ENCODE measurements at places on chromosomes 4 and X. TPM values are rescaled to one million over a fixed set of nuclear protein-coding genes. Genes with fewer than 3 reads are reported as not detected.

GRCh38 chr4:154928640-154929257, 147.7 kb downstream of the RBM46 start:
- H3K4me3 ChIP-seq: no peak overlapping the region
- no peak for DNase-seq
- H3K27ac ChIP-seq: no peak overlapping the region
- H3K27me3 ChIP-seq: no peaks in the 10 kb centered on the region
- H3K4me1 ChIP-seq: no peaks in the 10 kb centered on the region
- H3K36me3 ChIP-seq: no peaks in the 10 kb centered on the region

The DRP2 gene
- 0.07 TPM for total RNA-seq

DNA sequence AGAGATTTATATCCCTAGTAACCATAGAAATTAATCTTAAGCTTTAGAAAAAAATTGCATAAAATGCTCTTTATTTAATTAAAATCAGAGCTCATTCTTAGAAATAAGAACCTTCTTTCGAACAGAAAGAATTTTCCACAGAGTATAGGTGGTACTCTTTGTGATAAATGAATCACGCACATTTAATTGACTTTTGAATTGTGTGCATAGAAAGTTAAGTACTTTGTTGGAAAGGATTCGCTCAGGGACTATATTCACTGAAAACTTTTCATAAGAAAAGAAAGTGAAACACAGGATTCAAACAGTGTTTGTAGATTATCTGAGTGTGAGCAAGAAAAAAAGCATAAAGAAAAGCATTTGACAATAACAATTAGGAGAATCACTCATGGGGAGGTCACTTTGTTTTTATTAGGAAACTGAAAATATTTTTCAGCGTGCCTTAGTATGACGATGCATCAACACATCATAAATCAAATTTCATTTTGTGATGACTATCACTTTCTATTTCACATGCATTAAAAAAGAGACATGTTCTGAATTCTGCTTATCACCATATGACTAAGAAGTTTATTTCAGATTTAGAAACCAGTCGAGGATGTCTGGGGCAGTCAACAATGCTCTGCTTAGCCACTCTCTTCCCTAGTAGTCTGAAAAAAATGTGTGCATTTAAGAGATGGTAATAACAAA, 49.5 kb downstream of the STX18 start:
- no peaks in the 10 kb centered on the region for H3K36me3 ChIP-seq
- H3K4me1 ChIP-seq: peaks cover 7% of the 10 kb centered on the region
- no peaks in the 10 kb centered on the region for H3K27me3 ChIP-seq

DNA sequence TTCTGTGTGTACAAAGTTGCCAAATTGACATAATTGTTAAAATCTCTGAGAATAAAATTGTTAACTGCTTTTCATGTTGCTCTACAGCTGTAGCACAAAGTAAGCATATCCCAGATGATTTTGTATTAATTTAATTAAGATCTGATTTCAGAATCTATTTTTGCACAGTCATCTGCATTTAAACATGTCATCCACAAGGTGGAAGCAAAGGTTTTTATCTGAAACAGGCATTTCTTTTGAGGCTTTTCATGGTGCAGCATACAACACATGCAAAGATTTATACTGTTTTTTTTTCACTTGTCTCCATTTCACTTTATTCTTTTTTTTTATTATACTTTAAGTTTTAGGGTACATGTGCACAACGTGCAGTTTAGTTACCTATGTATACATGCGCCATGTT, 51.2 kb downstream of the GC start:
- no peak overlapping the region for H3K27ac ChIP-seq
- no peaks in the 10 kb centered on the region for H3K4me1 ChIP-seq
- H3K36me3 ChIP-seq: no peaks in the 10 kb centered on the region

The RS1 gene
- total RNA-seq: 5.5 TPM

GRCh38 chrX:115493015-115493414, 68.0 kb upstream of the PLS3 start:
- H3K36me3 ChIP-seq: no peaks in the 10 kb centered on the region
- no peak for DNase-seq
- no peaks in the 10 kb centered on the region for H3K27me3 ChIP-seq
- H3K4me3 ChIP-seq: no peak overlapping the region

- H3K27ac ChIP-seq: no peak overlapping the region
- no peaks in the 10 kb centered on the region for H3K27me3 ChIP-seq
- H3K36me3 ChIP-seq: no peaks in the 10 kb centered on the region
- H3K4me3 ChIP-seq: no peak overlapping the region
- no peaks in the 10 kb centered on the region for H3K4me1 ChIP-seq
- DNase-seq: no peak
Observed at GRCh38 chr4:127896528-127896927, 15.8 kb downstream of the PLK4 start.

DNA sequence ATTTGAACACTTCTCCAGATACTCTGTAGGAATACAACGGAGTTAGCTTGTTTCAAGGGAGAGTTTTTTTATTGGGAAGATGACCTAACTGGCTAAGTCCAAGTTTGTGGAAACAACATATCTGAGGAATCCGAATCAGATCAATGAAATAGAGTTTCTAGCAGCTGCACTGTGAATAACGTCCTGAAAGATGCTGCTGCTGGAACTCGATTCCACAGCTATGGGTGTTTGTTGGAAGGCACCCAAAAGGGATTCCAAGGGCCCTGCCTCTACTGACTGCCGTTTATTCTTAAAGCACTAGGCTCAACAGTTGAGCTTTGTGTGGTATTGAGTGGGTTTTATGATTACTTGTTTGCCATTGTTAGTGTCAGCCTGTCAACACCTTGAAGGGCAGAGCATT, 6.6 kb upstream of the GBA3 start:
- H3K27ac ChIP-seq: no peak overlapping the region
- no peaks in the 10 kb centered on the region for H3K27me3 ChIP-seq
- H3K36me3 ChIP-seq: no peaks in the 10 kb centered on the region
- DNase-seq: no peak

- peak overlapping the region; percentile 31 for H3K4me3 ChIP-seq
- peaks cover 22% of the 10 kb centered on the region for H3K27me3 ChIP-seq
- H3K27ac ChIP-seq: no peak overlapping the region
Observed at GRCh38 chr4:3766785-3767569, 792 bp downstream of the ADRA2C start.

The PRRG1 gene
- 6.2 TPM for total RNA-seq

- no peak overlapping the region for H3K27ac ChIP-seq
- no peaks in the 10 kb centered on the region for H3K36me3 ChIP-seq
- no peaks in the 10 kb centered on the region for H3K4me1 ChIP-seq
- DNase-seq: no peak
- H3K4me3 ChIP-seq: no peak overlapping the region
Observed at GRCh38 chr4:27716693-27717430, 856.2 kb downstream of the STIM2 start.

DNA sequence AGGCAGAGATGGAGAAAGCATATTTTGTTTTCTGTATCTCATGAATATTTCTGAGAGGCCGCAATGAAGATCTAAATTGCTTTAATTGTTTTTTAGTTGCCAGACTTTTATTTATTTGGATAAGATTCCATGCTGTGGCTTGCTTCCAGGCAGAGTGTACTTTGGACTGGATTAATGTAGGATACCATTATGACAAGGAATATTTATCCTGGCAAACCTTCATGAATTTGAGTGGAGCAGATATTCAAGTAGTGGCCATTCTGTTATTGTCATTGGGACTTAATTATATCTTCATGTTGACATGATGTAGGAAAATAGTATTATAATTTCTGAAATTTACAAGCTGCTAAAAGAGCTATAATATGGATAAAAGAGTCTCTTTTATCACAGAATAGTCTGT, 182.9 kb downstream of the C4orf33 start:
- no peaks in the 10 kb centered on the region for H3K36me3 ChIP-seq
- DNase-seq: no peak
- H3K4me3 ChIP-seq: no peak overlapping the region
- H3K27ac ChIP-seq: no peak overlapping the region
- no peaks in the 10 kb centered on the region for H3K4me1 ChIP-seq
